ENCODE measurements at places on chromosomes 7 and 10.

GRCh38 chr10:75651417-75651816 lies 220.0 kb downstream of the LRMDA start:
- DNase-seq = no peak

DNA sequence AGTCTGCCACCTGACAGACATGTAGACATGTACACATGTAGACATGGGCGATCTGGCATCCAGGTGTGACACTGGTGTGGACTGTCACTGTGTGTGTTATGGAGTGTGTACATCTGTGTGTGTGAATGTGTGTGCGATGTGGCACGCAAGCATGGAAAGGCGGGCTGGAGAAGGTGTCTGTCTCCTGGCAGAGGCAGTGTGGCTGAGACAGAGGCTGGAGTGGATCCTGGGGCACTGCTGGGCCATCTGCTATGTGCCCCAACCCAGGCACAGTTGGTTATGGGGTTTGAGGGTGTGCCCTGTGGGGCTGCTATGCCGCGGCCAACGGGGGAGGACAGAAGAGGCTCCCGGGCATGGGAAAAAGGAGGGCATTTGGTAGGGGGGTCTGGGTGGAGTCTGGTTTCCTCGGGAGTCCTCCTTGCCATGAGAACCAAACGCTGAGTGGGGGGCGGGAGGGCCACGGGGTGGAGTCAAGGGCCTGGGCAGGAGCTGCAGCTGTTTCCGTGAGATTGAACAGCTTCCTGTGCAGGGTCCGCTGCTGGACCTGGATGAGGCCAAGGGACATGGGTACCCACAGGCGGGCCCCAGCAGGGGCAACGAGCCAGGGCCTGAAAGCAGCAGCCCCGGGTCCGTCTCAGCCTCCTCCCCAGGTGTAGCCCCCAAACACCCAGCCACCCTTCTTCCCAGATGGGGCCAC lies 1.3 kb downstream of the ELN start:
- DNase-seq = no peak

GRCh38 chr10:52488606-52489485 lies 174.8 kb downstream of the DKK1 start:
- no peak for DNase-seq

DNA sequence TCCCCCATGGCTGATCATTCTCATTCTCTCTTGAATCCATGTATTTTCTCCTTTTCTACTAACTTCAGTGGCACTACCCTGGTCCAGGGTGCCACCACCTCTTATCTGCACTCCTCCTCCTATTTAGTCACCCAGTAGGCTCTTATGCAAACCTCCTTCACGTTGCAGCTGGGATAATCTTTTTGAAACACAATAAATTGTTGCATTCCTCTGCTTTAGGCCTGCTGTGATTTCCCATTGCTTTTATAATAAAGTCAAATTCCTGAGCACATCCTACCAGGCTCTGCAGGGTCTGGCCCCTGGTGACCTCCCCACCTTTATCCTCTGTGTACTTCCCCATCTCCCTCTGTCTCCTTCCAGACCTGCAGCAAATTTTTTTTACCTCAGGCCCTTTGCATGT lies 112.7 kb upstream of the KIAA1217 start:
- no peak for DNase-seq

GRCh38 chr10:86849181-86849894 lies 92.9 kb downstream of the BMPR1A start:
- DNase-seq = no peak

DNA sequence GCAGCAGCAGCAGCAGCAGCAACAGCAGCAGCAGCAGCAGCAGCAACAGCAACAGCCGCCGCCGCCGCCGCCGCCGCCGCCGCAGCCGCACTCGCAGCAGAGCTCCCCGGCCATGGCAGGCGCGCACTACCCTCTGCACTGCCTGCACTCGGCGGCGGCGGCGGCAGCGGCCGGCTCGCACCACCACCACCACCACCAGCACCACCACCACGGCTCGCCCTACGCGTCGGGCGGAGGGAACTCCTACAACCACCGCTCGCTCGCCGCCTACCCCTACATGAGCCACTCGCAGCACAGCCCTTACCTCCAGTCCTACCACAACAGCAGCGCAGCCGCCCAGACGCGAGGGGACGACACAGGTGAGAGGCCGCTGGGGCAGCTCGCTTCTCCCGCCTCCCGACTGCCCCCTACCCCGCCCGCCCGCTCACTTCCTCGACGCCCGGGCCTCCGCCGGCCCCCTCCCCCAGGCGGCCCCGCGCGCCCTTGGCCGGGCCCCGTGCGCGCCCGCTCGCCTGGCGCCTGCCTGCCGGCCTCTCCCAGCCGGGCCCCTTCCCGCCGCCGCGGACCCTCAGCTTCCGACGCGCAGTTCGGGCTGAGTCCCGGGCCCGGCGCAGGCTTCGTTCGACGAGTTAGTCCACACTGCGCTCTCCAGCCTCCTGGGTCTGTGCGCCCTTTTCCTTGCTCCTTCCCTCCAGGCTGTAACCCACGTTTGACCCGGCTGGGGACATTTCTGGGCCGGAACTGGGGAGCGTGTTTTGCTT lies 882 bp downstream of the DLX6 start:
- DNase-seq = no peak

DNA sequence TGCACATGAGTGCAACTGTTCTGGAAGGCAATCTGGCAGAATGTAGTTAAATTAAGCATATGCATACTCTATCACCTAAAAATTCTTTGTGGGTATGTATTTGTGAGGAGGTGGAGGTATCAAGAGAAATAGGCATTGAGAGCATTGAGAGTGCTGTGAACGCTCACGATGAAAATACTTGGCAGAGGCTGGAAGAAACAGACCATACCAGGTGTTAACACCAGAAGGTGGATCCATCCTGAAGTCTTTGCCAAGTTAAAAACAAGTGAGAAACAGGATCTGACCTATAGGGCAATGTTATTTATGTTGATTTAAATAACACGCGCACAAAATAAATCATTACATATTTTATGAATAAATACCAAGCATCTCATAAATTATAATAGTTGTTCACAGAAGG lies 311.6 kb downstream of the PCLO start:
- no peak for DNase-seq

GRCh38 chr10:34814223-34814912 lies 728 bp downstream of the PARD3 start:
- DNase-seq = no peak

DNA sequence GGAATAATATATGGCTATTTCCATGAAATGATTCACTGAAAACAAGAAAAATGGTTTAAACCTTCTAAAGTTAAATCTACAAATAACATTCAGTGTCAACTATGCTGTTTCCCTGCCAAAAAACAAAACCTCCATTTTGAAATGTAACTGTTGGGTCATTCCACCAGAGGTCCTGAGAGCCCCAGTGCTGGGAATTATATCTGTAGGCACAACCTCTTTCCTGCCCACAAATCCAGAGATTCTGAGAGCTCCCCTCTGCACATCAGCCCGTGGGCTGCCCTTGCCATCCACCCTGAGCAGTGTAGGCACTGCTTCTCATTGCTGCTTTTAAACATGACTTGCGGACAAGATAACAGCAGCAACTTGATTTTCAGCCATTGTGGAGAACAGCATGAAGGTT lies 198.6 kb downstream of the TMEM178B start:
- DNase-seq = no peak

- no peak for DNase-seq
Observed at GRCh38 chr10:105148921-105149320, 507.8 kb downstream of the SORCS3 start.

DNA sequence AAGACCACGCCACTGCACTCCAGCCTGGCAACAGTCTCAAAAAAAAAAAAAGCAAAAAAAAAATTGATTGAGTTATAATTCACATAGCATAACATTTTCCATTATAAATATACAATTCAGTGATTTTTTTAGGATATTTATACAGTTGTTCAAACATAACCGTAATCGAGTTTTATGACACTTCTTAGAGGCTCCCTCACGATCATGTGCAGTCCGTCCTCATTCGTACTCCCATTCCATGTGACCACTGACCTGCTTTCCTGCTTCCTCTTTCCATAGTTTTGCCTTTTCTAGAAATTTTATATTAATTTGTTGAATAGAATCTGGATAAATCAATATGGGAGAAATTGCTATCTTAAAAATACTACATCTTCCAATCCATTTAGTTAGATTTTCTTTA lies 45.7 kb downstream of the VTI1A start:
- no peak for DNase-seq

GRCh38 chr10:84077768-84078167 lies 61.5 kb upstream of the GHITM start:
- DNase-seq = no peak

All from stimulated activated CD4-positive, alpha-beta T cell treated with anti-CD3 and anti-CD28 coated beads, TNF-alpha, amount 100 ng/mL, for 1 hour (primary cell).